ENCODE measurements at places on chromosomes 7 and 10.

GRCh38 chr10:86497621-86498020 lies 24.0 kb downstream of the WAPL start:
- DNase-seq: no peak

GRCh38 chr7:39356172-39356925 lies 209.9 kb upstream of the YAE1 start:
- DNase-seq: no peak

- no peak for DNase-seq
Observed at GRCh38 chr7:110090110-110090820, 1000.7 kb upstream of the LRRN3 start.

GRCh38 chr10:94641480-94641879 lies 42.0 kb upstream of the CYP2C18 start:
- DNase-seq: no peak

GRCh38 chr10:58175990-58176900 lies 91.4 kb downstream of the IPMK start:
- no peak for DNase-seq

DNA sequence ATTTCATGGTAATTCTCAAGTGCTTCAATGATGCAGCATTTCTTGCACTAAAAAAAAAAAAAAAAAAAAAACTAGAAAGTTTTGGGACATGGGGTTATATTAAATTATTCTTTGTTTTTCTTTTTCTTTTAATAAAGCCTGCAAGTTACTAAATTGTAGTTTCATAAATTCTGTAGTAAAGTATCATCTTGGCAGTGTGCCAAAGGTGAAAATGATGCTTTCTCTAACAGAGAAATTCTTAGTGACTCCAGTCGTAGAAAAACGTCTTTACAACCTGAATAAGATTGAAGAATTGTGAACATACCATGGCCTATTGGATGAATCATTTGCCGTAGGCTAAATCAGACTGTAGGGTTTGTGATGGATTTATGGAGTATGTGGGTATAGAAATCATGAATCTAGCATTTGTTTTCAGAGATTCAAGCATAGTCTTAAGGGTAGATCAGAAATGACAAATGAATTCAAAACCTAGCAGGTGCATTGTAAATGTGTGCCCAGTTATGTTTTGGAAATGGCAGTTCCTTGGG lies 27.1 kb downstream of the RBM17 start:
- no peak for DNase-seq

- no peak for DNase-seq
Observed at GRCh38 chr10:57905861-57906260, 361.8 kb downstream of the IPMK start.

- DNase-seq: no peak
Observed at GRCh38 chr10:119207713-119208552, 562 bp downstream of the GRK5 start.

DNA sequence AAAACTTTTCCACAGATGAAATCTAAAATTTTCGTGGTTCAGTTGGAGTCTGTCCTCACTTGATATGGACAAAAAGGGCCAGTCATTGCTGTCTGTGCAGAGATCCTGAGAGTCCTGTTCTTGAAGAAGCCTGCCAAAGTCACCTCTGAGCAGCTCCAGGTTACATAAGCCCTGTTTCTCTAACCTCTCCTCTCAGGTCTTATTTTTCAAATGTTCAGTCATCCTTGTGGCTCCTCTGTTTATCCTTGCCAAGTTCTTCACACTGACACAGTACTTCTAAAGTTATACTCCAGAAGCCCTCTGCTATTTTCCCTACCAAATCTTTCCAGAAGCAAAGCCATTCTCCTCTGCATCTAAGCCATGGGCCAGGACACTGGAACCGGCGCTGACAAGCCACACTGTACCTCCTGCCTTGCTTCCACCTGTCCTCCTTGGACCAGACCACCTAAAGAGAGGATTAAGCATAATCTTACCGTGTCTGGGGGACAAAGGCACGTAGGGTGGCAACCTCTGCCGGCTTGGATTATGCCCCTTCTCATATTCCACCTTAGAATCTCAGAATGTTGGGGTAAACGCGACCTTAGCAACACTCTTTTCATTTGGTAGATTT lies 161.6 kb downstream of the JAZF1 start:
- DNase-seq: no peak

GRCh38 chr7:110839866-110840265 lies 251.1 kb upstream of the LRRN3 start:
- DNase-seq: no peak

GRCh38 chr7:27700501-27700900 lies 37.8 kb upstream of the HIBADH start:
- no peak for DNase-seq

GRCh38 chr7:70237831-70238575 lies 639.7 kb downstream of the AUTS2 start:
- DNase-seq: no peak

- no peak for DNase-seq
Observed at GRCh38 chr7:111014079-111014478, 76.8 kb upstream of the LRRN3 start.
